GM23248 (cell line): ENCODE measurements at places on chromosomes 16 and 17. TPM values are rescaled to one million over a fixed set of nuclear protein-coding genes. Genes with fewer than 3 reads are reported as not detected.

Gene GOSR2
- 47.9 and 48.1 TPM in 2 replicates for total RNA-seq

GRCh38 chr16:57023541-57024249 lies 34.3 kb downstream of the NLRC5 start:
- no peak overlapping the region for H3K27ac ChIP-seq
- no peak for DNase-seq

- no peak for DNase-seq
- H3K4me1 ChIP-seq: no peaks in the 10 kb centered on the region
- no peak overlapping the region for H3K4me3 ChIP-seq
- no peak overlapping the region for H3K27ac ChIP-seq
- peaks cover 11% of the 10 kb centered on the region; the same call in 1 of the 2 replicates for H3K27me3 ChIP-seq
- no peaks in the 10 kb centered on the region for H3K36me3 ChIP-seq
Measured at GRCh38 chr17:5702951-5703510, 118.7 kb upstream of the NLRP1 start.

- peak overlapping the region; percentile 51 for H3K4me3 ChIP-seq
- peak; percentile 30 for DNase-seq
- no peak overlapping the region for H3K27ac ChIP-seq
- H3K27me3 ChIP-seq: peaks cover 7% of the 10 kb centered on the region; the same call in 1 of the 2 replicates
Measured at GRCh38 chr17:17628388-17629008, 37.0 kb upstream of the PEMT start.

Gene TOP3A
- total RNA-seq: 23.5 and 47.1 TPM in 2 replicates

- H3K4me3 ChIP-seq: no peak overlapping the region
- DNase-seq: no peak
- H3K36me3 ChIP-seq: peaks cover 75% of the 10 kb centered on the region
- no peaks in the 10 kb centered on the region for H3K27me3 ChIP-seq
- H3K27ac ChIP-seq: no peak overlapping the region
- no peaks in the 10 kb centered on the region for H3K4me1 ChIP-seq
Measured at GRCh38 chr16:28112908-28113307, 49.4 kb upstream of the GSG1L start.

DNA sequence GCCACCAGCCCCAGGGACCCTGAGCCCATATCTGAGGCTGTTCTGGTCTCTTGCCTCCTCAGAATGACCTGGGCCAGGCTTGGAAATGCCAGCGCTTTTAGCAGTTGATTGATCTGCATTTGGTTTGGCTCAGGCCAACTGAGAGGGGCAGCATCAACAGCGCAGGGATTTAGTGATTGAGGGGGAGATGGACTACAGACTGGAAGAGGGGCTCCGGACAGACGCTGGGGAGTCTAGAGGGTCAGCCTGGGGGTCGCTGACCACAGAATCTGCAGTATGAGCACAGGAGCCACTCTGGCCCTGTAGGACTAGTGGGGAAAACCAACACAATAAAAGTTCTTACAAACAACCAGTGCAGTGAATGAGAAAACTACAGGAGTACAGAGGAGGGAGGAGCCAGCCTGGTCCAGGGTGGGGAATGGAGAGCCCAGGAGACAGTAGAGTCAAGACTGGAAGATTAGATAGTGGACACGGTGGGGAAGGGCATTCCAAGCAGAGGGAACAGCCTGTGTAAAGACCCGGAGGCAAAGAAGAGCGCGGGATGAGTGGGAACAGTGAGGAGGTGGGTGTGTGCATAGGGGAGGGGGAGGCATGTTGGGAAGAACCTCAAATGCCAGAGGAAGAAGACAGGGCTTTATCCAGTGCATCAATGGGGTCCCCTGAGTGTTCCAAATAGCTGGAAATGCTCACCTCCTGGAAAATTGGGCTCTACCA lies 128.9 kb downstream of the MRM1 start:
- no peak overlapping the region for H3K4me3 ChIP-seq
- DNase-seq: no peak
- H3K36me3 ChIP-seq: no peaks in the 10 kb centered on the region
- no peak overlapping the region for H3K27ac ChIP-seq

Gene FOXO3B
- 5.8 and 11.5 TPM in 2 replicates for total RNA-seq

GRCh38 chr17:35537601-35538141 lies at the start of gene SLFN12L:
TSS of gene SLFN12L (minus strand) at chr17:35537678. CDS start at chr17:35522364, 15,314 bp downstream.
- no peak within 1 kb of the TSS for H3K27ac ChIP-seq
- H3K36me3 ChIP-seq: no peaks in the 10 kb centered on the region
- H3K27me3 ChIP-seq: no peaks in the 10 kb centered on the region
- no peak within 1 kb of the TSS for H3K4me3 ChIP-seq

Gene OTOP2
- total RNA-seq: not detected in 2 replicates

- H3K4me1 ChIP-seq: peaks cover 20% of the 10 kb centered on the region
- peak overlapping the region; percentile 40 for H3K27ac ChIP-seq
- H3K27me3 ChIP-seq: no peaks in the 10 kb centered on the region
- peak; percentile 37 for DNase-seq
- H3K36me3 ChIP-seq: no peaks in the 10 kb centered on the region
Measured at GRCh38 chr16:54026456-54026855, 260.1 kb downstream of the IRX3 start.

Gene SERPINF2
- total RNA-seq: not detected in 2 replicates

GRCh38 chr16:75578212-75578611 lies 12.0 kb downstream of the GABARAPL2 start:
- H3K4me1 ChIP-seq: no peaks in the 10 kb centered on the region

Gene ACSM5
- total RNA-seq: not detected in 2 replicates
